ENCODE measurements at places on chromosomes 11 and 22.
A peak's percentile ranks its signal among the peaks of the same experiment; 100 is the strongest.

DNA sequence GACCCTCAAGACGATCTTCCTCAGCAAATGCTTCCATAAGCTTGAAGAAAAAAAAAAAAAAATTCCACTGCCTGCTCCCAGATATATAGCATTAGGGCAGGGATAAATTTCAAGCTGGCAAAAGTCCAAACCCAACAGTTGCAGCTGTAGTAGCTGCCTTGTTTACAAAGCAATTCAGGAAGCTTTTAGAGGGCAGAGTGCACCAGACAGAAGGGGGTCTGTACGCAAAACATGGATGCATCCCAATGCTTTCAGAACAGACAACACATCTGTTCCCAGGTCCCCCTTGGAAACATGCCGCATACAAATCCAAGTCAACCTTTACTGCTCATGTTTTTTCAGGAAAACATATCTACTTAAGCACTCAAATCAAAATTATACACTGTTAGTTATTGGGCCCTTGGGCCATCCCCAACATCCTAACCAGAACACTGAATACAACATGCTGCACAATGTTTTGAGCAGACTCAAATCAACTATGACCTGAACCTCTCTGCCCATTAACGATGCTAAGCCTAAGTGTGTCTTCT lies 94.5 kb downstream of the CADM1 start:
- DNase-seq: no peak

GRCh38 chr11:126654886-126655806 lies 299.7 kb downstream of the ST3GAL4 start:
- no peak for DNase-seq

DNA sequence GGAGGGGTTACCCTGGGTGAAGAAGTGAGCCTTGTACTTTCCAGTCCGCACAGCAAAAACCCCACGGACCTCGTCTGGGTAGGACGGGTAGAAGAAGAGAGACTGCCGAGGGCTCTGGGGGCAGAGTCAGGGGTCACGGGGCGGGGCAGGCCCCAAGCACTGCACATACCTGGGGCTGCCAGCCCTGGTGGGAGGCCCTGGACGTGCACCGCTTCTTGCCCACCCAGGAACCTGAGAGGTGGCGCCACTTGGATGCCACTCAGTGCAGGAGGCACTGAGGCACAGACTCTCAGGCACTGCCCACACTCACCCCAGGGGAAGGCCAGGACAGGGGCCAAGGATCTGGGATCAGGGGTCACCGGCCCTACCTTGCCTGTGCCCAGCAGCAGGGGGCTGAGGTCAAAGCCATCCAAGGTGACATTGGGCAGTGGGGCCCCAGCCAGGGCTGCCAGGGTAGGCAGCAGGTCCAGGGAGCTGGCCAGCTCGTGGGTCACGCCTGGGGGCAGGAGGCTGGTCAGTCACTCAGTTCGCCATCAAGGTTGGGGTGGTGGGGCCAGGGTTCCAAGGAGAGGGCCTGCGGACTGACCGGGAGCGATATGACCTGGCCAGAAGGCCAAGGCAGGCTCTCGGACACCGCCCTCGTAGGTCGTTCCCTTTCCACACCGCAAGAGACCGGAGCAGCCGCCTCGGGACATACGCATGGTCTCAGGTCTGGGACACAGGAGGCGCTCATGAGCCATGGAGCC lies 2.2 kb downstream of the ARSA start:
- no peak for DNase-seq

DNA sequence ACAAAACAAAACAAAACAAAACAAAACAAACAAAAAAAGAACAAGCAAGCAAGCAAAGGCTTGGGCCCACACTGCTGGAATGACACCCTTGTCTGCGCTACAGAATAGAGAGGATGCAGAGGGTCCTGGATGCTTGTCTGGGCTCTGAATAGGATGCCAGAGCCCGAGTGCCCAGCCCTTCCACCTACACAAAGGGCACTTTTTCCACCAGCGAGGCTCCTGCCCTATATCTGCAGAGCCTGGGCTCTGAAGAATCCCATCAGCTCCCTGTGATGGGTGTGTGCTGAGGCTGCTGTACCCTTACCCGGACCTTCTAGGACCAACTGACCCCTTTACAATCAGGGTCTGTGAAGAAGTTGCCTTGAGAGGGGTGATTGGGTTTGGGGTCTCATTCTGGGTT lies 221.2 kb downstream of the DSCAML1 start:
- DNase-seq: no peak

GRCh38 chr11:8258289-8258688 lies 5.4 kb downstream of the LMO1 start:
- DNase-seq: no peak

- no peak for DNase-seq
Observed at GRCh38 chr11:13388741-13389140, 74.3 kb downstream of the BTBD10 start.

- peak; percentile 81 for DNase-seq
Observed at GRCh38 chr22:30485362-30485988, 13.7 kb upstream of the SEC14L3 start.

DNA sequence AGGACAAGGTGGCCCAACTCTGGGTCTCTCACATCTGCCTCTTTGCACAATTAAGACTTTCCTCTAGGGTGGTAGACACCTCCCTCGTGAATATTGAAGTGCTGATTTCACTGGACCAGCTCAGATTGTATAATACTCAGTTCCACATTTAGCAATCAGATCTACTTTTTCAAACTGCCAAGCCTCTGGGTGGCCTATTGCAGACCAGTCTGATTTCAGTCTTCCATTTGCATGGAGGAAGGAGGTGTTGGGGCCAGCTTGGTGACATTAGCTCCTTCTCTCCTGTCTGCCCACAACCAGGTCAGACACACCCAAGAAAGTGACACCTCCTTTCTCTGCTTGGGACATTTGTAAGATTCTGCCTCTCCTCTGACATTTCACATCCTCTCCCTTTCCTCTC lies 78.2 kb downstream of the PPFIBP2 start:
- peak; percentile 17 for DNase-seq

Data from memory B cell (primary cell).